ENCODE measurements at places on chromosomes 11 and 22. TPM values are rescaled to one million over a fixed set of nuclear protein-coding genes. Genes with fewer than 3 reads are reported as not detected.

SLC1A2 gene
- total RNA-seq: 0.17 TPM

GRCh38 chr11:796565-797295 lies 1.4 kb downstream of the SLC25A22 start:
- H3K4me3 ChIP-seq: peak overlapping the region; percentile 59
- H3K36me3 ChIP-seq: peaks cover 46% of the 10 kb centered on the region

- H3K36me3 ChIP-seq: no peaks in the 10 kb centered on the region
- H3K27me3 ChIP-seq: peaks cover 37% of the 10 kb centered on the region
- H3K27ac ChIP-seq: no peak overlapping the region
- peaks cover 21% of the 10 kb centered on the region for H3K4me1 ChIP-seq
Observed at GRCh38 chr11:2271327-2272227, 1.2 kb upstream of the ASCL2 start.

DNA sequence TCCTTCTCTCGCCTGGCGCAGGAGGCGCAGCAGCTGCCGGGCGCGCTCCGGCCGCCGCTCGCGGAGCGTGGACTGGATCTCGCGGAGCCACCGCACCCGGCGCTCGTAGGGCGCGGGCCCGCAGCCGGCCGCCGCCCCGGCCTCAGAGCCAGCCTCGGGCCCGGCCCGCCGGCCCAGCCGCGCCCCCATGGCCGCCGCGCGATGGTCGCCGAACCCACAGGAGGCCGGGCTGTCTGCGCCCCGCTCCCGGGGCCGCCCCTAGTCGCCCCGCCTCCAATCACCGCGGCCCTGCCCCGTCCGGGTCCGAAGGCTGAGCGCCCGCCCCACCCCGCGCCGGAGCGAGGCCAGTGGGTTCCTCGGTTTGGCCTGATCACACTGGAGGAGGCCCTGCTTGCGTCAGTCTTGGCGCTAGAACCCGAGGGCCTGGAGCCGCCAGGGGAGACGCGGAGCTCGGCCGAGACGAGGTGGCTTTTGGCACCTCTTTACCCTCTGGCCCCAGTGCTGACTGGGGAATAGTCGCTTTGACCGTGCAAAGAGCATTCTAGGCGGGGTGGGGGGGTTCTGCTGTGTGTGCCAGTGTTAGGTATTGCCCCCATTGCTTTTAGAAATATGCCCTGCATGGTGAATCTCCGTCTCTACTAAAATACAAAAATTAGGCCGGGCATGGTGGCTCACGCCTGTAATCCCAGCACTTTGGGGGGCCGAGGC lies at the start of gene LRRC75B:
Gene LRRC75B, minus strand, starts transcription at position 223 of the 708 bp plus-strand sequence. Its CDS starts 34 bp downstream, at position 189.
- H3K27me3 ChIP-seq: no peaks in the 10 kb centered on the region
- peaks cover 22% of the 10 kb centered on the region for H3K4me1 ChIP-seq
- peaks cover 18% of the 10 kb centered on the region for H3K36me3 ChIP-seq
- DNase-seq: peak; percentile 94
- H3K4me3 ChIP-seq: peak within 1 kb of the TSS; percentile 74

Data from esophagus muscularis mucosa (tissue), 4 donors.